ENCODE measurements at places on chromosomes 13 and 19.
A peak's percentile ranks its signal among the peaks of the same experiment; 100 is the strongest.

DNA sequence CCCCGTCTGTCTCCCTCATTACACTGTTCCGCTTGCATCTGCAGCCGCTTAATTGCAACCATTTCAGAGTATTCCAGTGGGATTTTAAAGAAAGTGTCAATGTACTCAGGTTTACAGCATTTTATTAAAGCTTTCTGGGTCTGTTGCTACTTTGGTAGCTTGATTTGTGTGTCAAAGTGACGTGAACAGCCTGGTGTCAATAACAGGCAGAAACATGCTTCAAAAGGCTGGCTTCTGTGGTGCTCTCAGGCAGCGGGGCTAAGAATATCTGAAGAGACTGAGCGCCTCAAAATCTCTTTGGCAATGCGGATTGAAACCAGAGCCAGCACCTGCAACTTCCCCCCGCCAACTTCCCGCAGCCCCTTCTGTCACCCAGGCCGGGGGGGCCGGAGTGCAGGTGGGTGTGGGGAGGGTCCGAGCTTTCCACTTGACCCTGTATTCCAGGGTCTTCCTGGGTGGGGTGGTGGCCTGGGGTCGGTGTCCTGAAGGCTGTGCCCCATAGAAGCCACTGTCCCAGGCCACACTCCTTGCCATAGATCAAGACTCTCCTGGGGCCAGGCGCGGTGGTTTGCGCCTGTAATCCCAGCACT lies 81.2 kb downstream of the KDM4B start:
- no peak for DNase-seq

DNA sequence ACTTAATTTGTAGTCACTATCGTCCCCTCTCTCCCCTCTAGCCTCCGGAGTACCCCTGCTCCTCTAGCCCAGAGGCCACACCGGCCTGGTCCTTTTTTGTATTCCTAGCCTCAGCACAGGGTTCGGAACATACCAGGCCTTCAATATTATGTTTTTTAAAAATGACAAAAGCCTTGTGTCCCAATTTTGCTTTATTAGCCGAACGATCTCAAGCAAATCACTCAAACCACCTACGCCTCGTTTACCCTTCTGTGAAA lies 463 bp upstream of the POMP start:
- no peak for DNase-seq

DNA sequence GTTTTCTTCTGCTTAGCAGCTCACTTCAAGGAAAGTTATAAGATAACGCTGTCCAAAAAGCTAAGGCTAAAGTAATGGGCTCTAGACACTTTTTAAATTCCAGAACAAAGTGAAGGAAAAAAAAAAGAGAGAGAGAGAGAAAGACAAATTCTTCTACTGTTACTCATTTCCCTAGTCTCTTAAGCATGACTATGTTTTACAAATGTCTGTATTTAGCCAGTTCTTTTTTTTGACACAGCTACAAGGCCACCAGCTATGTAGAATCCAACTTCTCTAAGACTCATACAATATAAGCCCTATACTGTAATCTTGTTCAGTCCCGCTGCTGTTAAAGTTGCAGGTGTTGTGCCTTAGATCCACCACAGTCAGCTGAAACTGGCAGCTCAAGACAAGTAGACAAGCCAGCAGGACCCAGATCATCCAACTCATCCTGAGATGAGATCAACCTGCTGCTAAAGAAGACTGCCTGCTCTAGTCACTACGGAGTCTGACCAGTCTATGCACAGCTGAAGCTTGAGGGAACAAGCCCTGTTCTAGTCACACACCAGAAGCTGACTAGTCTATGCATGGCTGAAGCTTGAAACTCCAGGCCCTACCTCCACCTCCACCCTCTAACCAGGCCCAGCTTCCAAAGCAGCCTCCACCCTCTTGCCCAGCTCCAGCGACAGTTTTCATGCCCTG lies 10.3 kb upstream of the ZNF83 start:
- DNase-seq: no peak

DNA sequence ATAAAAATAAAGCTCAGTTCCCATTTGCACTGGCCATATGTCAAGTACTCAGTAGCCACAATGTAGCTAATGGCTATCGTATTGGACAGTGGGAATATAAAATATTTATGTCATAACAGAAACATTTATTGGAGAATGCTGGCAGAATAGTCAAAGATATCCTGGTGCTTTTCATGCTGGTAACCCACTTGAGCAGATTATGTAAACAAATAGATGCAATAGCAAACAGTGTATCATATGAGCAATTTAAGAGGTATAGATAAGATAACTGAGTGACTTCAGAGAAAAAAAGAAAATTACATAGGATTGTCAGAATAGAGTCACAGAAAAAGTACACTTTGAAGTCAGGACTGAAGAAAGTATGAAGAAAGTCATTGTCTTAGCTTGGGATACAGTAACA lies 426.6 kb downstream of the NDFIP2 start:
- no peak for DNase-seq

- DNase-seq: no peak
These were observed 17.3 kb downstream of the ZNF700 start for GRCh38 chr19:11942008-11942842.

DNA sequence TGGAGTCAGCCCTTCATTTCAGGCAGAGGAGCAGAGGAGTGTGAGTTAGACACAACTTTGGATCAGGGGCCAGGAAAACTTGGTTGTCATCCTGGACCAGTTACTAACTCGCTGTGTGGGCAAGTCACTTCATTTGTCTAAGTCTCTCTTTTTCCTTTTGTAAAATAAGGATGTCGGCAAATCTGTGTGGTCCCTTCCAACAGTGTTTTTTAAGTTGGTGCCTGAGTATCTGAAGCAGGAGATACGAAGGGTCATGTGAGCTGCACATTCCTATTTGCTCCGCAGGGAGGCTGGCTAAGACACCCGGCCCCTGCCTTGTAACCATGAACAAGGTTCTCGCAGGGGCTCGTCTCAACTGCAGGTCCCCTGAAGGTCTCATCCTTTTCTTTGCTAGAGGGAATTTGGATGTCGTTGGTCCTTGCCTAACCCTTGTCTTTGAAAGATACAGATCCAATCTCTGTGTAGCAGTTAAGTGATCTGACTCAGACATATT lies 64.3 kb downstream of the LRCH1 start:
- DNase-seq: no peak

- no peak for DNase-seq
These were observed 1.3 kb upstream of the LENG1 start for GRCh38 chr19:54160854-54161253.

DNA sequence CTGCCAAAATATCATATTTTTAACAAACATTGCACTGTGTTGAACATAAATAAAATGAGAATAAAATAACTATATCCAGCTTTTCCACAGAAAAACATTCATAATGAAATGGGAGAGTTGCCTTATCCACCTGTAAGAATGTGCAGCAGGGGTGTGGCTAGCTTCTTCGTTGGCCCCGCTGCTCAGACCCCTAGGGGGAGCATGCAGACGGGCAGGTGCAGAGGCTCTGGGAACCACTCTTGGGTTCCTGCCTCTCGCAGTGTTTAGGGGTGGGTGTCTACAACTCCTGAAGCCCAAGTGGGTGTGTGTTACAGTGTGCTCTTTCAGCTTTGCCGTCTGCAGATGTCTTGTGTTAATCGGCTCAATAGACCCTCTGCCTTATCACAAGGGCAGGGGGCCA lies 121.7 kb downstream of the SLITRK5 start:
- DNase-seq: no peak

DNA sequence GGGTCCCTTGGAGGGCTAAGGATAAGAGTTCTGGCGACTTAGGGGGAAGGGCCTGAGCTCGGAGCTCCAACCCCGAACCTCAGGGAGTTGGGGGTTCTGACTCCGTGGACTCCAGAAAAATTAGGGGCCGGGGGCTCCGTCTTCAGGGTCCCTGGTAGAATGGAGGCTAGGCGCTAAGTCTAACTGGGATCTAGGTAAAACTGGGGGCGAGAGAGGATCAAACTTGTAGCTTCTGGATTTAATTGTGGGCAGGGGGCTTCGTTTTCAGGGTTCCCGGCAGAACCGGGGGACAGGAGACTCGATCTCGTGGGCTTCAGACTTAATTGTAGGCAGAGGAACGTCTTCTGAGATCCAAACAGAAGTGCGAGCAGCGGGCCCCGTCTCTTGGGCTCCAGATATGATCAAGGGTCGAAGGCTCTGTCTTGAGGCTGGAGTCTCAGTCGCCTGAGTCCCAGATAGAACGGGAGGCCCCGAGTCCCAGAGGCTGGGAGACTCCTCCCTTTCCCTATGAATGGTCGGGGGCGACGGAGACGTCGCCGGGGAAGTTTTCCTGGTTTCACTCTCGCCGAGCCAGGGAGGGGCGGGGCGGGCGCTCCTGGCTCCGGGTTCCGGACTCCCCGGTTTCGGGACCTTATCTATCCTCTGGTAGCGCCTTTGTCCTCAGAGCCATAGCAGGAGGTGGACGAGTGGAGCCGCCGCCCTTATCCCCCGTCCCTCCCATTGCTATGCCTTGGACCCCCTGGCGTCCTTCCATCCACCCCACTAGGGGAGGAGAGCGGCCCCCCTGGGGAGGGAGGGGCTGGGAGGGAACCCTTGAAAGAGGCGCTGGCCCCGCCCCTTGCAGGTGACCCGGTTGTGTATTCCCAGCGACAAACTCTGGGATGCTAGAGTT lies 1.3 kb downstream of the NECTIN2 start:
- DNase-seq: peak; percentile 20

DNA sequence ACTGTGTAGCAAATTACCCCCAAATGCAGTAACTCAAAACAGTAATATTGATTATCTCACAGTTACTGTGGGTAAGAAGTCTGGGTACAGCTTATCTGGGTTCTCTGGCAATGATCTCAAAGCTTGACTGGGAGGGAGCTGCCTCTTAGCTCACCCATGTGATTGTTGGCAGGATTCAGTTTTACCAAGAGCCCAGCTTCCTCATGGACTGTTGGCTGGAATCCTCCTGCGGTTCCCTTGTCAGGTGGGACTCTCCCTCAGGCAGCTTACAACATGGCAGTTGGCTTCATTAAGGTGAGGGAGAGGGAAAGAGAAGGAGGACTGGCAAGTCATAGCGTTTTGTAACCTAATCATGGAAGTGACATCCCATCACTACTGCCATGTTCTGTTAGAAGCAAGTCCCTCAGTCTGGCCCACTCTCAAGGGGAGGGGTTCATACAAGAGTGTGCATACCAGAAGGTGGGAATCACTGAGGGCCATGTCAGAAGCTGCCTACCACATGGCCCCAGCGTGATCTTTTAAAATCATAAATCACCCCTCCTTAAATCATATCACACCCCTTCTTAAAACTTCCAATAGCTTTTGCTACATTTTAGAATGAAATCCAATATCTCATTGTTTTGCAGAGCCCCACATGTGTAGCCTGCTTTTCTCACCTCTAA lies 108.1 kb downstream of the OLFM4 start:
- no peak for DNase-seq

- DNase-seq: no peak
These were observed 5.9 kb upstream of the SAMD1 start for GRCh38 chr19:14096272-14096992.

DNA sequence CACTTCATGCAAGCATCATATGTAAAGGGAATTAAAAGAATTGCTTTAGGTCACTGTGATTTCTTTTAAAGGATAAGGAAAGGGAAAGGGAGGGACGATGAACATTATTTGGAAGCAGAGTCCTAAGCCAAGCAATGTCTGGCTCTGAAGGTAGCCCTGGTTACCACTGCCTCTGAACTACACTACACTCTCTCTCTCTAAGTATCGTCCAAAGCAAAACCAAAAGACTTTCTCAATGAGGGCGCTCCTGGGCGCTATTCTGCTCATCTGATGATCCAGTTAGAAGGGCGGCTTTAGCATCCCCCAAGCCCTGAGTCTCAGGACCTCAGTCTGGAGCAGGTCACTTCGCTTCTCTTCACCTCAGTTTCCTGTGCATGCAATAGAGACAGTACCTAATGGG lies 26.2 kb downstream of the FOXO1 start:
- no peak for DNase-seq

DNA sequence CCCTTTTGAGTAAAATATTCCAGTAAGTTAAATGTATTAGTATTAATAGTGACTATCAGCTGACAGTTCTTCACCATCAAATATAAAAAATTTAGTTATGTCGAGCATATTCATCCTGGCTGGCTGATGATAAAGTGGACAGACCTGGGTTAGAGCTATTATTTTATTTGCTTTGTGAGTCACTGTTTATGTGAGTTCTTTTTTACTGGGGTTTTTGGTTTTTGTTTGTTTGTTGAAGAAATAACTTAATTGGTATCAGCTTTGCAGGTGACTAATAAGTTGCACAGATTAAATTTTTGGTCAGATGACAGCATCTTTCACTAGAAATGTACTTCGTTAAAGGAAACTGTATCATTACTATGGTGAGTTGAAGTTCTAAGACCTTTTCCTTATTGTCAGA lies 224.7 kb downstream of the GGACT start:
- DNase-seq: no peak

DNA sequence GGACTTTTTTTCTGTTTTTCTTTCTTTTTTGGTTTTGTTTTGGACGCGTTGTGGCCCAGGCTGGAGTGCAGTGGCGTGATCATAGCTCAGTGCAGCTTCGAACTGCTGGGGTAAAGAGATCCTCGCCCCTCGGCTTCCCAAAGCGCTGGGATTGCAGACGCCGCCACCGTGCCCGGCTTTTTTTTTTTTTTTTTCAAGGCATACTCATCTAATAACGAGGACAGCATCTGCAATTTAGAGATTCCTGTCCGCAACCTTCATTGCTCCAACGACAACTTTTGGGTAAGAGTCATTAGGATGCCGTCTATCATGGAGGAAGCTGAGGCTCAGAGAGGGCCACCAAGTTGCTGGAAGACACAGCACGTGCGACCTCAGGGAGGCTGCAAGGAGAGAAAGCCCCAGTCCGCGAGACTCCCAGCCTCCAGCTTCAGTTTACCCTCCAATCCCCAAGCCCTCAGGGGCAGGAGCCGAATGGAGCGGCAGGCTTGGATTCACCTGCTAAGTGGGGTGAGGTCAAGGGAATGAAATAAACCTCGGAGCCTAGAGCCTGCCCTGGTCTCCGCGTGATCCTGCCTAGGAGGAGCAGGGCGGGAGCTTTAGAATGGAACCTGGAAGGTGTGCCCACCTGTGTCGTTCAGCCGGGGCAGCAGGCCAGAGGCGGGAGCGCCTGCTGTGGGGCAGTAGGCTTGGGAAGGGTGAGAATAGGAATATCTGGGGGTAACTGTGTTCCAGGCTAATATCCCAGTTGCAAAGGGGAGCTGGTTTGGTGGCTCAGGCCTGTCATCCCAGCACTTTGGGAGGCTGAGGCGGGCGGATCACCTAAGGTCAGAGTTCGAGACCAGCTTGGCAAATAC lies 676 bp upstream of the POLRMT start:
- peak; percentile 39 for DNase-seq

- DNase-seq: no peak
These were observed 49.4 kb upstream of the ALOX5AP start for GRCh38 chr13:30685987-30686386.

- DNase-seq: peak; percentile 20
These were observed 10.0 kb downstream of the CAMSAP3 start for GRCh38 chr19:7605490-7606222.

GRCh38 chr19:2727640-2727944 lies 6.4 kb upstream of the DIRAS1 start:
- no peak for DNase-seq

- no peak for DNase-seq
These were observed 14.7 kb downstream of the HCN2 start for GRCh38 chr19:604355-604754.

DNA sequence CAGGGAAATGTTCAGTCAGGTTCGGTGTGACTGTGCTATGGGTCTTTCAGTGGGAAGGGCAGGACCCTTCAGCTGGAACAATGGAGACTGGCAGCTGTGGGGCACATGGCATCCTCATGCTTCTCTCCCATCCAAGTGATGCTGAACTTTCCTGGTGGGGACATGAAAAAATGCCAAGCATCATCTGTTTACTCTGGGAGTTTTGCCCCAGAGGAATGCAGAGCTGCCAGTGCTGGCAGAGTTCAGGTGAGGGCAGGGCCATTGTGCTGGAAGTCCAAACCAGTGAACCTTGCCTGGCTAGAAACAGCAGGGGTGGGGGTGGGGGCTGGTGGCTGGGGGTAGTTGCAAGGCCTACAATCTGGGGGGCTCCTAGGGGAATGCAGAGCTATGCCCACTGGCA lies 1320.6 kb downstream of the PCDH9 start:
- DNase-seq: no peak
